Ascending aorta (tissue), 2 donors: ENCODE measurements at places on chromosomes 4 and X.

DNA sequence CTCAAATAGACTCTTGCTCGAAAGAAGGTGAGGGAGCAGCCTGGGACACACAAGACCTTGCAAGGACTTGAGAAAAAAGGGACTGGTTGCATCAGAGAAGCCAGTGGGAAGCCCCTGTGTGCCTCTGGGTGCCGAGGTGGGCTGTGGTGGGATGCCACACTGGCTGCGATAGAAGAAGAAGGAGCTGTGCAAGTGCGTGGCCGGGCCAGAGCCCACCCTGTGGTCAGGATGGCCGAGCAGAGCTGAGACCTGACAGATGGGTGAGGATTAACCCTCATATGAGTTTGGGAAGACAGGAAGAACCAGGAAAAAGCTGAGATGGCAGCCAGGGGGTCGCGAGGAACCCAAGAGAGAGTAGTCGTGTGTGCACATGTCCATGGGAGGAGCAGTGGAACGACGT, 44.6 kb upstream of the HGFAC start:
- no peaks in the 10 kb centered on the region for H3K27me3 ChIP-seq
- no peak for DNase-seq
- H3K4me1 ChIP-seq = no peaks in the 10 kb centered on the region
- no peaks in the 10 kb centered on the region for H3K36me3 ChIP-seq

DNA sequence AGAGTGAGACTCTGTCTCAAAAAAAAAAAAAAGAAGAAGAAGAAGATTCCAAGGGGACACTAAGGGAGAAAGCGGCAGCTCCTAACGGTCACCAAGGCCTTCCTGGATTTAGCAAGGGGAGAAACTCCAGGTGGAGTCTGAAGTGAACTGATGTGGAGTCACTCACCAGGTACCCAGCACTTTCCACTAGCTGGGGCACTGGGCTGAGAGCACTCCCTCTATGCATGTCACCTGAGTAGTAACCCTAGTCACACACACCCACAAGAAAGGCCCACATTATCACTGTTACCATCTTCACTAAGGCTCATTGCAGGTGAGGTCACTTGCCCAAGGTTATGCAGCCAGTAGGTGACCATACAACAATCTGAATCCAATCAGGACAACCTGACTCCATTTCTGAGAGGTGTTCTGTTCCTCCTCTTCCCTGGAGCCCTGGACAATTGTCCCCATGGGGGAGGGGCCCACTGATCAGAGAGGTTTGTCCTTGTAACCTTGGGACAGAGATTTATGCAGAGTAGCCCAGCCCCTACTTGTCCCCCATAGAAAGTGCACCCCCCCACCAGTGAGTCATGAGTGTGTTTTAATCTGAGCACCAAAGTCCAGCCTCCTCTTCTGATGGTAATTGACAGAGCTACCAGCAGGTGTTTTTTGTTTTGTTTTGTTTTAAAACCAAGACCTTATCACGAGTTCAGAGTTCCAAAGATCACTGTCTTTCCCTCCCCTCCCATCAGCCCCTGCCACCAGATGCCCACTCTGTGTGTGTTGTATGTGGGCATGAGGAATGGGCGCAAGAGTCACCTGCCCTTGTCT, 5.9 kb upstream of the SASH3 start:
- no peak overlapping the region for H3K4me3 ChIP-seq
- no peaks in the 10 kb centered on the region for H3K27me3 ChIP-seq
- H3K36me3 ChIP-seq = no peaks in the 10 kb centered on the region
- no peaks in the 10 kb centered on the region for H3K4me1 ChIP-seq

- H3K4me3 ChIP-seq = no peak overlapping the region
- no peaks in the 10 kb centered on the region for H3K27me3 ChIP-seq
- no peaks in the 10 kb centered on the region for H3K36me3 ChIP-seq
Measured at GRCh38 chr4:7266525-7267292, 74.4 kb downstream of the SORCS2 start.

DNA sequence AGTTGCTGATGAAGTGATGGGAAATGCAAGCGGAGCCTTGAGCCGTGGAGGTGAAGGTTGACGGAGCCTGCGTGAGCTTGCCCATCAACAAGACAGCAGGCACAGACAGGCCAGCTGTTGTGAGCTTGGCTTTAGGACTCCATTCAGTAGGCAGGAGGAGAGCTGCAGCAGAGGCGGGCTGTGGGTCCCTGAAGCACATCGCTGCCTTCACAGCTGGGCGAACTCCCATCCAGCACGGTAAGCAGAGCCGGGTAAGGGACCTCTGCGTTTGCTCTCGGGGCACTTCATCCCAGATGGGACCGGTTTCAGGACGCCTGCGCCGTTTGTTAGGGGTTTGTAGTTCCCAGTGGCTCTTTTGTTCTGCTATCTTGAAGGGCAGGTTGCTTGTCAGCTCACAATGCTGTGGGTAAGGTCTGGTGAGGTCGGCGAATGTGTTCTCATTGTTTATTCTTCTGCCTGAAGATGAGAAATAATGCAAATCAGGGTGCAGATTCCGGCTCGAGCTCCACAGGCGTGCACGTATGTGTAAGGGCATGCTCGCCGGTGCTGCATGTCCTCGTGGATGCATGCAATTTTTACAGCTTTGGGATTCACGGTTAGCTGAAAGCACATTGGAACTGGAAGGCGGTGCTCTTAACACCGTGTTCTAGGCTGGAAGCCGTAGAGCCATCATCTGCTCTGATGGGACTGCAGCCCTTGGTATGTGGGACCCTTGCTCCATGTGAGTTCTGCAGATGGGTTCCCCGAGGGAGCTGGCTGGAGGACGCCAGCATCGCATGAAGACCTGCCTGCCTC, 54.6 kb upstream of the CLDN34 start:
- H3K4me3 ChIP-seq = no peak overlapping the region
- no peaks in the 10 kb centered on the region for H3K4me1 ChIP-seq
- no peak for DNase-seq
- H3K27ac ChIP-seq = no peak overlapping the region

- no peak overlapping the region for H3K4me3 ChIP-seq
- no peak for DNase-seq
- H3K27me3 ChIP-seq = no peaks in the 10 kb centered on the region
- H3K27ac ChIP-seq = no peak overlapping the region
- H3K4me1 ChIP-seq = no peaks in the 10 kb centered on the region
Measured at GRCh38 chrX:65985922-65986588, 53.8 kb downstream of the VSIG4 start.

DNA sequence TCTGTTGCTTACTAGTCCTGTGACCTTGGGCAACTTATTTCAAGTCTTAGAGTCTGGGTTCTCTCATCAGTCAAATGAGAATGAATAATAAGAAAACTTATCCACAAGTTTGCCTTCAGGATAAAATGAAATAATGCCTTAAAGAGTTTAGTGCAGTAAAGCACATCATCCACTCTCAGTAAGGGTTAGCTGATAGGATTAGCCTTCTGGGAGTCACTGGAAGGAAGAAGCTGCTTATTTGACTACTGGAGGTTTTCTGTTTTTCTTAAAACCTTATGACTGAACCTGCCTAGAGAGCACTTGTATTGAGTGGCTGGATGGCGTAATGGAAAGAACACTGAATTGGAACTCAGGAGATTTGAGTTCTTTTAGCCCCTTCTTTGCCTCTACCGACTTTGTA, 1.8 kb downstream of the RNF128 start:
- no peak overlapping the region for H3K4me3 ChIP-seq
- peaks cover 6% of the 10 kb centered on the region for H3K27me3 ChIP-seq
- no peak overlapping the region for H3K27ac ChIP-seq
- DNase-seq = no peak
- H3K4me1 ChIP-seq = no peaks in the 10 kb centered on the region

- H3K27ac ChIP-seq = no peak overlapping the region
- H3K4me1 ChIP-seq = no peaks in the 10 kb centered on the region
Measured at GRCh38 chr4:105139646-105140045, 7.0 kb upstream of the TET2 start.

GRCh38 chrX:99078301-99078700, 1331.8 kb downstream of the PCDH19 start:
- H3K27me3 ChIP-seq = no peaks in the 10 kb centered on the region
- no peak overlapping the region for H3K27ac ChIP-seq
- H3K4me1 ChIP-seq = no peaks in the 10 kb centered on the region
- no peak for DNase-seq
- no peak overlapping the region for H3K4me3 ChIP-seq
